ENCODE measurements at places on chromosomes 1 and 21. TPM values are rescaled to one million over a fixed set of nuclear protein-coding genes. Genes with fewer than 3 reads are reported as not detected.

The HAPLN2 gene
- total RNA-seq = not detected

The ROR1 gene
- total RNA-seq = not detected

- no peak for DNase-seq
Observed at GRCh38 chr1:197008861-197009260, 31.5 kb downstream of the CFHR5 start.

DNA sequence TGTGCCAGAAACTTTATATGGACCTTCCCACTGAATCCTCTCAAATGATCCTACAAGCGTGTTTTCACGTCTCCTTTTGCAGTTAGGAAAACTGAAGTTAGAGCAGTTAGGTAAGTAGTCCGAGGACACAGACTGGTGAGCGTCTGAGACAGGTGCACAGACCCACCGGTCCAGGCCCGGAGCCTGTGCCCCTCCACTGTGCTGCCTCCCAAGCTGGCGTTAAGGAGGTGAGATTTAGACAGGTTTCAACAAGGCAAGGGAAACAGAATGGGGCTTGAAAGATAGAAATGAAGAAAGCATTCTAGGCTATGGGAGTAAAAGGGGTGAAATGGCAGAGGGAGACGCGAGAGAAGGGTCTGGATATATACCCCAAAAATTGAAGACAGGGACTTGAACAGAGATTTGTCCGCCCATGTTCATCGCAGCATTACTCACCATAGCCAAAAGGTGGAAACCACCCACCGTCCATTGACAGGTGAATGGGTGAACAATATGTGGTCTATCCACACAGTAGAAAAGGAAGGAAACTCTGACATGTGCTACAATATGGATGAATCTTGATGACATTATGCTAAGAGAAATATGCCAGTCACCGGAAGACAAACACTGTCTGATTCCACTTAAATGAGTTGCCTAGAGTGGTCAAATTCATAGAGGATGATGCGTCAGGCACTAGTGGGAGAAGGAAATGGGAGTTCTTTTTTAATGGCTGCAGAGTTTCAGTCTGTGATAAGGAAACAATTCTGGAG lies 15.7 kb upstream of the PKP1 start:
- DNase-seq = no peak

- DNase-seq = no peak
Observed at GRCh38 chr1:99069146-99069545, 64.5 kb upstream of the PLPPR5 start.

GRCh38 chr21:21508859-21509258 lies 510.6 kb downstream of the NCAM2 start:
- no peak for DNase-seq

GRCh38 chr1:220954321-220955075 lies 75.3 kb downstream of the HLX start:
- no peak for DNase-seq

DNA sequence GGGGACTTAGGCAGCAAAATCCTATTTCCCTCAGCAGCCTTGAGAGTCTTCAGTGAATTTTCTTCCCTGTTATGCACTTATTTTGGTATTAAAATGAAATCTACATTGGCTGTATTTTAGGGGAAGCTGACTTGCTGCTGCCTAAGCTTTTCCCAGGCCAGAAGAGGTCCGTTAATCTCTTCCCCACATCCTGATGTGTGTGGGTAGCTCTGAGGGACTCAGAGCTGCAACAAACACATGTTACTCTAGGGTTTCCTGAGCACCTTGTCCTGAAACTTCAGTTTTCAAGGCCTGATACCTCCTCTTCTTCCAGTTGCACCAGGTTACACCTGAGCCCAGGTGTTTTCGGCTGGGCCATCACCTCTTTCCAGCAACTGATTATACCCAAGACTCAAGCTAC lies 51.5 kb downstream of the SYT6 start:
- no peak for DNase-seq

DNA sequence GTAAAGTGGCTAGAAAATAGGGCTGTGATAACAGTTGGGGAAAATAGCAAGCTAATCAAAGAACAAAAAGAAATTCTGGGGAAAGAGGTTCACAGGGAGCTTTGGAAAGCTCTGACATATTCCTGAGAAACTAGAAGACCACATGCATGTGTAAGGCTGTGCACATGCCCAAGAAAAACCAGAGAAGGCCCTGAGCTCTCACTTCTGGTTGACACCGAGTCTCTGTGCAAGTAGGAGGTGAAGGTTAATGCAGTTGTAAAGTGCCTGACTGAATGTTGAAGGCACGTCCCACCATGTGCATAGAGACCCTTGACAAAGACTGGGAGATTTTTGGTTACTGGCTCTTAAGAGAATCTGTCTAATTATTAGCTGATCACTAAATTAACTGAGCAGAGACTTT lies 261.0 kb downstream of the DYRK1A start:
- DNase-seq = no peak

- DNase-seq = no peak
Observed at GRCh38 chr21:22758478-22758877, 1760.3 kb downstream of the NCAM2 start.

- peak; percentile 68 for DNase-seq
Observed at GRCh38 chr1:226735576-226735975, 3.5 kb downstream of the ITPKB start.

Data from activated CD4-positive, alpha-beta T cell treated with anti-CD3 and anti-CD28 coated beads, Interleukin-2, amount 10 ng/mL, durations not matched to agents 24 days and 14 days (primary cell).